ENCODE measurements at places on chromosomes 13 and 19.

DNA sequence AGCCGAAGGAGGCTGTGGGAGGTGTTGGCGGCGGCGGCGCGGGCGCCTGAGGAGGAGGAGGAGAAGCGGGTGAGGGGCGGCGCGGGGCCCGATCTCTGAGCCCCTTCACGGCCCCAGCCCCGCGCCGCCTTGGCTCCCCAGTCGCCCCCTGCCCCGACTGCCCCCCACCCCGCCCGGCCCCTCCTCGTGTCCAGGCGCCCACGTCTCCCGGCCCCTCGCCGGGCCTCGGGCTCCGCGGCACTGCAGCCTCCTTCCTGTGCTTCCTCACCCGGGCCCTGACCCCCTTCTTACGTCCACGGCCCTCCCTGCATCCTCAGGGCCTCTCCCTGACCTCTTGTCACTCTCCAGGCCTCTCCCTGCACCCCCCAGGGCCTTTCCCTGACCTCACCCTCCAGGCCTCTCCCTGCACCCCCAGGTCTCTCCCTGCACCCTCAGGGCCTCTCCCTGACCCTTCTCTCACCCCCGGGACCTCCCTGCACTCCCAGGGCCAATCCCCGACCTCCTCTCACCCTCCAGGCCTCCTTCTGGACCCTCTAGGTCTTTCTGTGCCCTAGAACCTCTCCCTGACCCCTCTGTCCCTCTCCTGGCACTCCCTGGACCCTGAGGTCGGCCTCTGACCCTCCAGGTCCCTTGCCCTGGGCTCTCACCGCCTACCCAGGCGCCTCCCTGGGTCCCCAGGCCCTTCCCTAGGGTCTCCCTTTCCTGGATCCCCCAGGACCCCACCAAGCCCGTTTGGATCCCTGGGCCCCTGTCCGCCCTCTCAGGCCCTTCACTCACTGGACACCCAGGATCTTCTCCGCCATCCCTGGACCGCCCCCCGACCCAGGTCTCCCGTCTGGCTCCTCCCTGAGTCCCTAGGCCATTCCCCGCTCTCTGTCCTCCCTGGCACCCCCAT lies 460 bp downstream of the KMT5C start:
- no peak for DNase-seq

- no peak for DNase-seq
These were observed 23.2 kb upstream of the GTF3A start for GRCh38 chr13:27401210-27401609.

GRCh38 chr13:42214446-42214845 lies 57.5 kb upstream of the AKAP11 start:
- DNase-seq: no peak

- DNase-seq: peak; percentile 92
These were observed 6.2 kb downstream of the SYT5 start for GRCh38 chr19:55173714-55174409.

GRCh38 chr13:23157781-23158180 lies 23.0 kb upstream of the SGCG start:
- no peak for DNase-seq

DNA sequence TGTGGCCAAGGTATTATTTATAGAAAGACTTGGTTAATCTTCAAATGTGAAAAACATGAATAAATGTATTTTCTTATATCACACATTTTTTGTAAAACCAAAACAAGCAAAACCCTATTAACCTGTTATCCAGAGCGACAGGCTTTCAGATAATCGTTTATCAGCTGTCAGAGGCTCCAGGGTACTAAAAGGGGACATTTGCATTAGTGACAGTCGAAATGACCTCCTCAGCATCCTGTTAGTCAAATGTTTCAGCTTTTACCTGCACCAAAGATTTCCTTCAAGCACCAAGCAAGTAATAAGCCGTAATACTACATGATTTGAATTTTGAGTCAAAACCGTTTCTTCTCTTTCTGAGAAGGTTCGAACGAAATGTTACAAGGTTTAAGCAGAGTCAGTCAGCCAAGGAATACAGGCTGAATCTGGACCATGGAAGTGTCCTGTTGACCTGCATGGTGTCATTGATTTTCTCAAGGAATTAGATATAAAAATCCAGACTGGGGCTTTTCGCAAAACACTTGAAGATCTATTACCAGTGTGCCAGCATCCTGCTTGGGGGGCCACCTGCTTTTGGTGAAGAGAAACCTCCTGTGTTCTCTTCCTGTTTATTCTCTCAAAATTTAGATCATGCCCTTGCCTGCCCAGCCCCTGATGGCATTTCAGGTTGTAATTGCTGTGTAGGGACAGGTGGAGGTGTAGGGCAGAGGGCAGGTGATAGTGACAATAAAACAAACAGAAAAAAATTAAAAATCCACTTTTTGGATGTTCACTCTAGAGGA lies 11.3 kb upstream of the RFC3 start:
- DNase-seq: no peak

GRCh38 chr19:49975051-49975450 lies 14.1 kb upstream of the SIGLEC11 start:
- DNase-seq: no peak

GRCh38 chr19:18287836-18288772 lies 6.7 kb upstream of the JUND start:
- no peak for DNase-seq

GRCh38 chr19:2479556-2480194 lies 3.7 kb downstream of the GADD45B start:
- no peak for DNase-seq

- no peak for DNase-seq
These were observed 8.3 kb upstream of the SMIM44 start for GRCh38 chr19:3491396-3492119.

GRCh38 chr19:46975925-46976782 lies 43.5 kb upstream of the NPAS1 start:
- peak; percentile 92 for DNase-seq
